ENCODE measurements at places on chromosomes 2 and 18.

DNA sequence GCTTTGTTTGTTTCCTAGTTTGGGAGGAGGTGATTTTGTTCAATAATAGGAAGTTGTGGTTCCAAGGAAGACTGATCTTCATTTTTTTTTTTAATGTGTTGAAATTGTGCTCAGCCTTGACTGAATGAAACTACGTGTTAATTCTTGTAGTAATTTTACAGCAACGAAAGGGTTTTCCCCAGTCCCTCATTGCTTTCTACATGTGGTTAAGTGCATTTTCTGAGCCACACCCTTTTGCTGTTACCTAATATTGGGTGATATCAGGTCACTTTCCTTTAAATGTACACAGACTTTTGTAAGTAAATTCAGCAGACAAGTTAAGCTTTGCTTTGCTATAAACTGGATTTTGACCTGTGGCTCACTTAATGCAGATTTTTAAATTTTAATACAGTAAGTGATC, 73.6 kb downstream of the OTX1 start:
- no peak for DNase-seq

GRCh38 chr2:47888581-47889280, 17.6 kb downstream of the FBXO11 start:
- DNase-seq: no peak

DNA sequence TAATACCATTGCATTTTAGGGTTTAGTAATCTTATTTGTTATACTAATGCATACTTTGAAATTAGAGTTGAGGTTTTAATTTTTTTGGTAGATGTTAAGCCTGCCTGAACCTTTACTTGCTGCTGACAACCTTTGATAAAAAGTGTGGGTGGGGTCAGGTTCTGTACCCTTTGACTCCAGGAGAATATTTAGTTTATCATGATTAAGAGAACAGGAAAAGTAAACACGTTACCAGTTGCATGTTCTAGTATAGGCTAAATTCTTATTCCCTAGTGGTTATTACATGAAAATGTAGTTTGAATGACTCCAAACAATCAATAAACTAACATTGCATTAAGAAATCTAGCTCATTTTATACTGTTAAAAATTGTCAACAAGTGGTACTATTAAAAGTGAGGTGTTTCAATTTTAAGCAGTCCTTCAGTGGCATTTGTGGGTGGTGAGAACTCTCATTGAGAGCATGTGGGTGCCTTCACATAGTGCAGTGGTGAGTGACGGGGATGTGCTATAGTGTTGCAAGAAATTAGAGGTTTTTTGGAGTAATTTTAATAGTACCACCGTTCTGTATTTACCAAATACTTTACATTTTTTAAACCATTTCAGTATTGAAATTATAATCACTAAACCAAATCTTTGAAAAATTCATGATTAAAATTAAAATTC, 29.9 kb downstream of the PHLPP1 start:
- no peak for DNase-seq

GRCh38 chr2:42781181-42781580, 11.2 kb downstream of the HAAO start:
- DNase-seq: no peak

- no peak for DNase-seq
These were observed 4.3 kb downstream of the AGPS start for GRCh38 chr2:177396703-177397460.

DNA sequence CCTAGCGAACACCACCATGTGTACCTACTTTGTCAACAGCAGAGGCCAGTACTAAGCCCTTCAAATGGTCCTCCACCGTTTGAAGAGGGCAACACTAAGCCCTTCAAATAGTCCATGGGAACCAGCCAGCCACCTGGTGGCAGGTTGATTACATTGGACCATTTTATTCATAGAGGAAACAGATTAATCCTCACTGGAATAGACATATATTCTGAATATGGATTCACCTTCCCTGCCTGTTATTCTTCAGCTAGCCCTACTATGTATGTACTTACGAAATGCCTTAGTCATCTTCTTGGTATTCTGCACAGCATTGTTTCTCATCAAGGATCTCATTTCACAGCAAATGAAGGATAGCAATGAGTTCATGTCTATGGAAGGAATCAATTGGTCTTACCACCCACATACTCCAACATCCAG, 10.0 kb upstream of the ZNF396 start:
- no peak for DNase-seq

Measured in femur (tissue), 1 donor.